Cardiac fibroblast (primary cell): ENCODE measurements at places on chromosomes 6 and 20.

- no peak for DNase-seq
Observed at GRCh38 chr6:139115989-139116758, 18.7 kb upstream of the HECA start.

DNA sequence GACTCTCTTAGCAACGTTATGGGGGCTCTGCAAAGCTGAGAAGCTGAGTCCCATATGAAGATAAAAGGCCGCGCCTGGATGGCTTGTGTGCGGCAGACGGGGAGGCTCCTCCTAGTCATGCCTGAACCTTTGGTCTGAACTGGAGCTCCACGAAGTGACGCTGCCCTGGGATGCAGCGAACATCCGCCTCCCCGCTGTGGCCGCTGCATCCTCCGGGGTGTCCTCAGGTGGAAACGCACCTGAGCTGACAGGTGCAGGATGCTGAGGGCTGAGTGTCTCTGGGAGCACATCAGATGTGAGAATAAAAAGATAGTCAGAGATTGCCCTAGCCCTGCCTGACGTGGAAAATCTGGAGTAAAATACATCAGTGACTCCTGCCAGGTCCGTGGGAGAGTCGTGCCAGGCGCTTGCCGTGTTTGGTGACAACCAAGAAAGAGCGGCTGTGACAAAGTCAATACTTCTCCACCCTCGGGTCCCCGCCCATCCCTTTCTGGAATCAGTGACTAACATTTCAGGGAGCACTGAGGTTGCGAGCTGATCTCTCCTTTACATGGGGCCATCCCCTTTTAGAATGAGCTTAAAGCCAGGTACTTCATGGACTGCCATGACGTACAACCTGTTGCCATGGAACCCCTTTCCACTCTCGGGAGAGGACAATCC, 162.8 kb upstream of the AFDN start:
- DNase-seq = no peak

- DNase-seq = no peak
Observed at GRCh38 chr6:18352842-18353241, 34.3 kb upstream of the RNF144B start.

- DNase-seq = no peak
Observed at GRCh38 chr20:61976644-61977418, 88.8 kb downstream of the TAF4 start.

GRCh38 chr6:7921046-7921445, 10.5 kb upstream of the TXNDC5 start:
- DNase-seq = no peak

GRCh38 chr20:63089051-63089907, 82.5 kb upstream of the BHLHE23 start:
- DNase-seq = no peak

DNA sequence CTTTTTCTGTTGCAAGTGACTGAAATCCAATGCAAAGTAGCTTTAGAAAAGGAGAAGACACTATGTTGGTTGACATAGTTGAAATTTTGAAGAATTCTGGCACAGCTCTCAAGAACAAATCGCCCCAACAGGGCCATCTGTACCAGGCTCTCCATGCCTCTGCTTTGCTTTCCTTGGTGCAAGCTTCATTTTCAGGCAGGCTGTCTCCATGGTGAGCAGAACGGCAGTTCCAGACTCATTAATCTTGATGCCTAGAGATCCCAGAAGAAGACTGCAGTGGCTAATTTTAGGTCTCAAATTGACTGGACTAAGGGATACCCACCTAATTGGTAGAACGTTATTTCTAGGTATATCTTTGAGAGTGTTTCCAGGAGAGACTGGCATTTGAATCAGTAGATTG, 950.7 kb upstream of the FLRT3 start:
- DNase-seq = no peak

DNA sequence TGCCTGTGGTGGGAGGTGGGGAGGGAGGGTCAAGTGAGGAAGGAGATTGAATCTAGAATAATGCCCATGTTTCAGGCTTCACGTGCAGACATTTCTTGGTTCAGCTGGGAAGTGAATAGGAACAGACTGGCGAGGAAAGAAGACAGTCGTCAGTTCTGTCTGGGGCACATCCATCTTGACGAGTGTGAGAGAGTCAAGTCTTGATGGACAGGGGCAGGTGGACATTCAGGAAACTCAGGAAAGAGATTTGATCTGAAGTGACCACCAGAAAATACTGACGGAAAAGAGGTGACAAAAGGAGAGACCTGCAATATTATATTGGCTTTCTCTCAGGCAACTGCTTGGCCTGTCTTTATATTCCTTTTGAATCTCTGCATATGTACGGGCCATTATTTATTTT, 68.6 kb downstream of the ESR1 start:
- no peak for DNase-seq

DNA sequence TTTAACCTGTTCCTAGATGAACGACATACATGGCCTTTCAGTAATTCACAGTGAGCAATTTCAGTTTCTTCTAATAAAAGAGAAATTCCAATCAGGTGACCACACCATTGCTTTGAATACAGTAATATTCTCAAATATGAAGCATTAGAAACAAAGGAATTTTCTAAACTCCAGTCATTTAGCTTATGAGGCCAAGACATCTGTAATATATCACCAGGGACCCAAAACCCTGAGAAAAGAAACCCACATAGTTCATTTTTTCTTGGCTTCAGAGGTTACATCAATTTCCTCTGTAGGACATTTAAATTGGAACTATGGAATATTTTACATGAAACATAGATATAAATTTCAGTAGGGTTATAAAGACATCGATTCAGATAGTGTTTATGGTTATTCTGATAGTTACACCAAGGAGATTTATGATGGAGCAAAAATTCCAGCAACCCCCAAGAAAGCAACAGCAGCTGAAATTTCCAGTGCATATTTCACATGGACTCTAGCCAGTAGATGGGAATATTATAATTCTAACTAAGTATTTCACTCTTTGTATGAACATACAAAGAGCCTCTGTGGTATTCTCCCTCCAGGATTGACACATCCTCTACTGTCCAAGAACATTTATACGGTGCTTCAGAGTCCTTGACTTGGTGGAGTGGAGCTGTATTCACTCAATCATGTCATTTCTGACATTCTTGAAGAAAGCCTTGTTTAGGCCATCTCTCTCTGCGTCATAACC, 82.9 kb downstream of the ADGRG6 start:
- peak; percentile 73 for DNase-seq

DNA sequence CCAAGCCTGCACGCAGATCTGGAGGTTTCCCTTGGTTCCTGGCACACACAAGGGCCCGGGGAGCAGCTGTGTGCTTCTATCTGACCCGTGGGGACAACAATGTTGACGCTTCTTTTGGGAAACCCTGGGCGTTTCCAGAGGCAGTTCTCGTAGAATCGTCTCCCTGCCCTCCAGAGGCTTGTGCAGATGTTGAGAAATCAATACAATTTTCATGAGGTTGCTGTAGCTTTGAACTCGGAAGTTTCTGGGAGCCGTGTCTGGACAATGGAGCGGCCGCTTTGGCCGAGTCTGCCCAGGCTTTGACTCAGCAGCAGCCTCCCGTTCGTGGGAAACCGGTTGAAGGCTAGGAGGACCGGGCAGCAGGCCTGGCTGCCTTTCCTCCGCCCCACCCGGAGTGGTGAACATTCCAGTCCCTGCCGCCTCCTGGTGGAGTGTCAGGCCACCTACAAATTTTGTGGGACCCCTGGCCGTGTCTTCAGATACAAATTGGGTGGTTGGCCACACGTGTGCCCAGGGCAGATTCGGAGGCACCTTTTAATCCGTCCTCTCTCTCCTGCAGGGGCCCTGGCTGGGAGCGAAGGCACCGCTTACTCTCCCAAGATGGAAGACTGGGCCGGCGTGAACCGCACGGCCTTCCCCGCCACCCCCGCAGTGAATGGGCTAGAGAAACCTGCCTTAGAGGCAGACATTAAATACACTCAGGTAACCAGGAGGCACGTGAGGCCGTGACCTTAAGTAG, 2.7 kb downstream of the PAX1 start:
- DNase-seq = no peak

- DNase-seq = no peak
Observed at GRCh38 chr20:51457533-51457932, 85.0 kb downstream of the NFATC2 start.

DNA sequence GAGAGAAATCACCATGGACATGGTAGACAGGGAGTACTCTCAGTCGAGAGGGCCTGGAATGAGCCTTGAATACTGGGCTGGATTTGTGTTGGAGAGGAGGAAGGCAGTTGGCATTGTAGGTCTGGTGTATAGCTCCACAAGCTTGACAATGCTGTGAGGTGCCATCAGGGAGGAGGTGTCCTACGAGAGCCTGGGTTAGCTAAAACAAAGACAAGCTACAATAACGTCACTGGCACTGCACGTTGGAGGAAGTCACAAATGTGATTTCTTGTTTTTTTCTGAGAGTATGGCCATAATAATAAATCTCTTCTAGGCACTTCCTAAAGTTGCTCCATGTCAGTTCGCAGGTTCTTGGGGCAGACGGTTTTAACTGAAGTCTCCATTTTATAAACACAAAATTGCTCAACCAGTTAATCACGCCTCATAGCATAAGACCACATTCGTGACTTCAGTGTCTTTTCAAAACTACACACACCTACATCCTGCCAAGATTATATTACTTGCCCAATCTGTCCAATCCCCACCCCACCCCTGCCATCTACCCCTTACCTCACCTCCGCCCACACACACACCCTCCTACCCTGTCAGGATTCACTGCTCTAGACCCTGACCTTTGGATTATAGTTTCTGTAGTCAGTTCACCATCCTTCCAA, 4.4 kb upstream of the HLA-DMB start:
- DNase-seq = no peak

DNA sequence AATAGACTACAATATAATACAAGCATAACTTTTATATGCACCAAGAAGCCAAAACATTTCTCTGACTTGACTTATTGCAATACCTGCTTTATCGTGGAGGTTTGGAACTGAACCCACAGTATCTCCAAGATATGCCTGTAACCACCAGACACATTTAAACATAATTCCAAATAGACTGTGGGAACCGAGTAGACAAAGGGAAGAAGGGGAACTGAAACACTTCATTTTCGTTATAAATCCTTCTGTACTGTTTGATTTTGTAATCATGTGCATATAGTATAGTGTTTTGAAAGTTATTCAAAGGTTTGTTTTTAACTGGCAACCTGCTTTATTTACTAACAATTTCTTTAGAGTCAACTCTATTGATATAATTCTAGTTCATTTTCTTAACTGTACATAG, 154.9 kb upstream of the BEND6 start:
- DNase-seq = no peak

DNA sequence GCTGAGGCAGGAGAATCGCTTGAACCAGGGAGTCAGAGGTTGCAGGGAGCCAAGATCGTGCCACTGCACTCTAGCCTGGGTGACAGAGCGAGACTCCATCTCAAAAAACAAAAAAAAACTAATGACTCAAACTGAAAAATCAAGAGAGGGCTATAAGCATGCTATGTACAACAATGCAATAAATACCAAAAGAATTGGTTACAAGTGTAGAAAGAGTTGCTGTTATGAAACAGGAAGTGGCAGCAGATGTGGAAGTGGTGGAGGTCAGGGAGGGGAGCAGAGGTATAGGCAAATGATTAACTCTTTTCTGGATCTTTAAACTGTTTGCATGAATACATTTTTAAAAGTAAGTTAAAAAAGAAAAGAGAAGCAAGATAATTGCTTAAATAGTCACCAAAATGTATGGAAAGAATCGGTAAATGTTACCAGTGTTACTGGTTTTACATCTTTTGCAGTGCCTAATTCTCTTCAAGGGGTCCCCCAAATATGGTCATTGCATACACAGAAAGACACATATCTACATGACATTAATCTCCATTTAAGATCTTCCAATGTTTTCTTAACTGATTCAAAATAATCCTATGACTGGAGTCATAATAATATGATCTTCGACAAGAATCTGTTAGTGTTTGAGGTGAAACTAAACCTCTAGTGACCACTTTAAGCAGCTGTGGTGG, 15.0 kb downstream of the CALHM6 start:
- peak; percentile 57 for DNase-seq

- DNase-seq = peak; percentile 38
Observed at GRCh38 chr6:1390133-1390945, 963 bp downstream of the FOXF2 start.

- DNase-seq = no peak
Observed at GRCh38 chr6:109182578-109182977, 87.3 kb downstream of the CEP57L1 start.

DNA sequence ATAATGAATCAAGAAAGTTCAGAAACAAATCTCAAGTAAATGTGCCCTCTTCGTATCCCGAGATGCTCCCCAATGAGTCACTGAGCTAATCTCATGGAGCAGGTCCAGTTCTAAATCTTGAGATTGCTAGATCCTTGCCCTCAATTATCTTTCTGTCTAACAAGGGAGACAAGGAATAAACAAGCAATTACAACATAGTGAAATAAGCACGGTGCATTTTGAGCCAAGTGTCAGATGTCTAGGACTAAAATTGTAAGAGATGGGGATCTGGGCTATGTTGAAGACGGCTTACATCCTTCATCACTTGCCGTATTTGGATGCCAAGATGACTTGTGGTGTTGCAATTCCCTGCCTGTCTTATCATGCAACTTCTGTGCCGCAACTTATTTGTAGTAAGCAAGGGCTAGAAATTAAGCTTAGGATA, 56.5 kb upstream of the ADGRF1 start:
- DNase-seq = peak; percentile 57

DNA sequence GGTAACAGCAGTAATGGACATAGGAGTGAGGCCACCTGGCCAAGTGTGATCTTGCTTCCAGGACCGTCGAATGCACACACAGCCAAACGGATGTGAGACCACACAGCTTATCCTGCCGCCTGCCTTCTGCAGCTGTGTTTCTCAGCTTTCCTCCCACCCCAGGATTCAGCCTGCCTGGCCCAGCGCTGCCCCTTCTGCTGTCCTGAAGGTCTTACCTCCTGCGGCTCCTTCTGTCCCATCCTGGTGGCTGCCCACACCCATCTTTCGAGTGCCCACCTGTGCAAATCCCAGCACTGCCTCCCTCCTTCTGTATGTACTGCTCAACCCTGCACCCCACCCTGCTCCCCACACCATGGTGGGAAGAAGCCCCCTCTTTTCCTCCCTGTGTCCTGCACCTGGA, 49.4 kb upstream of the DACT2 start:
- no peak for DNase-seq

- peak; percentile 28 for DNase-seq
Observed at GRCh38 chr6:159979136-159979874, 10.4 kb downstream of the IGF2R start.

GRCh38 chr6:148524976-148525375, 182.3 kb downstream of the SASH1 start:
- DNase-seq = peak; percentile 74

DNA sequence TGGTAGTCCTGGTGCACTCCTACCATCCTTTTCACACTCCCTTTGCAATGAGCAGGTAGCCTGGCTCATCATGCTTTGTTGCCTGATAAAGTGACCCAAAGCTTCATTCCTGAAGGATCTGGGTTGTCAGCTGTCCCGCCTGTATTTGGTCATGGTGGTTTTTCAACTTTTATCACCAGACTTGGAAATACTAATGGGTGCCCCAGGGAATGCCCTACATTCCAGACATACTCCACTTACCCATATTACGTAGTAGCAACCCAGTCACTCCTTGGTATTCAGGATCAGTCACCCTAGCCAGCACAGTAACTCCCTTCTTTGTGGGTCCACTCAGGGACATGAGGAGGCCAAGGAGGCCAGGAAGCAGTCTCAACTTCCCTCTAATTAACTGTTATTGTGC, 199.2 kb downstream of the MAFB start:
- peak; percentile 67 for DNase-seq
